Occipital lobe (tissue), 3 donors: ENCODE measurements at places on chromosomes 12 and 14.

DNA sequence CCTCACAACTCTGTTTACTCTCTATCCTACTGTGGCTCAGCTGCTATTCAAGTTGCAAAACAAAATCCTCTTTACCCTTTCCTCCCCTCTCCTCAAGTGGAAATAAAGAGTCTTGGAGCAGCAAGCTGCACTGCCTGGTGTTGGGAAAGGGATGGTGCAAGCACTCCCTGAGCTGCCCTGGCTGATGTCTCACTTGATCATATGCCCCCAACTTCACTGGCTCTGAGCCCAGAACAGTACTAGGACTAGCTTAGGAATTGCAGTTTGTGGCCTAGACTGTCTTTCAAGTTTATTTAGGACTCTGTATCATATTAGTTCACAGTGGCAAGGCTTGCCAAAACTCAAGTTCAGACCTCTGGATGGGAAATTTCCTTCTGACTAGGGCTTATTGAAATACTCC lies 1683.8 kb upstream of the SEL1L start:
- DNase-seq, result no peak

DNA sequence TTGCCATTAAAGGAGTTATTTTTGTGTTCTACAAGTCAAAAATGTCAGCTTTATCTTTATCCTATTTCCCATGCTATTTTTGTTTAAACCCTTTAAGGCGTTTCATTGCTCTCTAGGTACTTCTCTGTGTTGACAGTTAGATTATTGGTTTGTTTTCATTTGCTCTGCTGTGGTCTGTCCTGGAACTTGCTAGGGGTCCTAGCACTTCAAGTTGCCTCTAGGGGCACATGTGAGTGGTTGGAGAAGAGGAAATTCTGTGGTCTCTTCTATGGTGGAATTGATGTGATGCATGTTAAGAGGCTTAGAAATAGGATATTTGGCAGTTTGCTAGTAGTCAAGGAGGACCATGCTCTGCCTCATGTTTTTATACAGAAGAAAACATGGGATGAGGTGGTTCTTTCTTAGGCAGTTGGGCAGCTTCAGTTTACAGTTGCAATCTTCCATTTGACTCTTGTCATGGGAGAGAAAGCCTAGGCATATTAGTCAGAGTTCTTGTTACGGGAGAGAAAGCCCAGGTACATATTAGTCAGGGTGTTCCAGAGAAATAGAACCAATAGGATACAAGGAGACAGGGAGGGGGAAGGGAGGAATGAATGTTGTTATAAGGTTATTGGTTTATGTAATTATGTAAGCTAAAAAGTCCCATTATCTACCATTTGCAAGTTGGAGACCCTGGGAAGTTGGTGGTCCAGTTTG lies 14.4 kb downstream of the TTLL5 start:
- no peak for DNase-seq

DNA sequence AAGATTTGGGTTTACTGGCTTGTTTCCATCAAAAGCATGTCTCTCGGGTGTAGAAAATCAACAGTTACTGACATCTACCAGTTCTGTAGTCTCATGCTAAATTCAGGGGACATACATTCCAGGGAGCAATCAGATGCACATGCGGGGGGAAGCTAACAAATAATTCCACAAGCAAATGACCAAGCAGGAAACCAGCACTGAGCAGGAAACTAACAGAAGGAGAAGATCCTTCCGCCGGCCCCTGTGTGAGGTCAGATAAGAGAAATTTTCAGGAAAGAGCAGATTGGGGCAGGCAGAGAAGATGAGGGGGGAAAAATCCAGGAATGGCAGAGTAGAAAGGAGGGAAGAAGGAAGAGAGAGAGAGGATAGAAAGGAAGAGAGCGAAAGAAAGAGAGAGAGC lies 127.6 kb upstream of the TMCC3 start:
- DNase-seq, result no peak

DNA sequence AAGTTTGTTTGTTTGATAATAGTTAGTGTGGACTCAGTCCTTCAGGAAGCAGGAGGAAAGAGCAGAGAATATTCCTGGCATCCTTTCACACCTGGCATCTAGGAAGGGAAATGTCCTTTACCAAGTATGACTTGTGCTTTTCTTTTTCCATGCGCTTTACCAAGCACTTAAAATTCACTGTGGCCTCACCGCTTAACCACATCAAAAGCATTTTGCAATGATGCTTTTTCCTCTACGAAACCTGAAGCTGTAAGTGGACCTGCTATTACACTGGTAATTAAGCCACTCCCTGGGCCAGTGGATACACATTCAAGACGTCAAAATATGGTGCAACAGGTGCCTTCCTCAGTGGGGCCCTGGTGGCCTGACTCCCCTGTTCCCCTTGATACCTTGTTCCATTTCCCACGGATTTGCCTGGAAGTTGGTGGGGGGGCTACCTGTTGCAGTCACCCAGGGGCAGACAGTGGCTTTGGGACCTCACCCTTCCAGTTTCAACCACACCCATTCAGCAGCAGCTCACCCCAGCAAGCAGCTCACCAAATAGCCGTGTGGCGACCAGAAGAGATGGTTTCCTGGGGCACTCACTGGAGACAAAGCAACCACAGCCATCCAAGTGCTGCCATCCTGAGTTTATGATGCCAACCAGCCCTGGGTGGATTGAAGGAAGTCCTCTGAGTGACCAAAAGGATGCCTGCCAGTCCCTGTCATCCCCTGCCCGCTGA lies 14.2 kb upstream of the FZD10 start:
- no peak for DNase-seq

- no peak for DNase-seq
Observed at GRCh38 chr14:101004954-101005353, 101.4 kb upstream of the RTL1 start.

DNA sequence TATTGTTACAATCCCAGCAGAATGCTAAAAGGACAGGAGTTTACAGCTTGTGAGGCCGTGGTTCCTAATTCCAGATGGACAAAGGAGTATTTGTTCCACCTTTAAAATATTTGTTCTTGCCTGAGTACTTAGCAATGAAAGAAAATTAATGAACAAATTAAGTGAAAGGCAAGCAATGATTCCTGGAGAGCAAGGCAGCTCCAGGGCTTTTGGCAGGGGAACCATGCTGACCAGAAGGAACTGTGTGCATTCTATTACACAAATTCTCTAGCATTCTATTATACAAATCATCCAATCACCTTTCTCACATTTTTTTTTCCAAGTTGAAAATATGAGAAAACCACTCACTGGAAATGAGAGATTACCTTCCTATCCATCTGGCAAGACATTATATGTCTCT lies 1.8 kb upstream of the BMAL2 start:
- no peak for DNase-seq

DNA sequence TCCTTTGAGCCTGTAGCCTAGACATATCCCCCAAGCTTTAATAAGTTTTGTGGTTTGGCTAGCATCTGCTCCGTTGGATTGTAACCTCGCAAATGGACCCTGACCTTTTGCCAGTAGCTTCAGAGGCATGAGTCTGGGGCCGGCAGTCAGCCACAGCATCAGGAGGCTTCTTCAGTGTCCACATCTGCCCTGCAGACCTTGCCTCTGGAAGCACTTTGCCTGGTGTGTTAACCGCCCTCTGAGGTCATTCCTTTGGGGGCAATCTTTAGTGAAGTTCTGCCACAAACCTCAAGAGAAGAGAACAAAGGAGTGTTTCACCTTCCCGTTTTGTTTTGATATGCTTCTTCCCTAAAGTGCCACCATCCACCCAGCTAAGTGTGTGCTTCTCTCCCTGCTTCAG lies 71.4 kb downstream of the GNS start:
- no peak for DNase-seq
